ENCODE measurements at places on chromosomes 11 and 22.

DNA sequence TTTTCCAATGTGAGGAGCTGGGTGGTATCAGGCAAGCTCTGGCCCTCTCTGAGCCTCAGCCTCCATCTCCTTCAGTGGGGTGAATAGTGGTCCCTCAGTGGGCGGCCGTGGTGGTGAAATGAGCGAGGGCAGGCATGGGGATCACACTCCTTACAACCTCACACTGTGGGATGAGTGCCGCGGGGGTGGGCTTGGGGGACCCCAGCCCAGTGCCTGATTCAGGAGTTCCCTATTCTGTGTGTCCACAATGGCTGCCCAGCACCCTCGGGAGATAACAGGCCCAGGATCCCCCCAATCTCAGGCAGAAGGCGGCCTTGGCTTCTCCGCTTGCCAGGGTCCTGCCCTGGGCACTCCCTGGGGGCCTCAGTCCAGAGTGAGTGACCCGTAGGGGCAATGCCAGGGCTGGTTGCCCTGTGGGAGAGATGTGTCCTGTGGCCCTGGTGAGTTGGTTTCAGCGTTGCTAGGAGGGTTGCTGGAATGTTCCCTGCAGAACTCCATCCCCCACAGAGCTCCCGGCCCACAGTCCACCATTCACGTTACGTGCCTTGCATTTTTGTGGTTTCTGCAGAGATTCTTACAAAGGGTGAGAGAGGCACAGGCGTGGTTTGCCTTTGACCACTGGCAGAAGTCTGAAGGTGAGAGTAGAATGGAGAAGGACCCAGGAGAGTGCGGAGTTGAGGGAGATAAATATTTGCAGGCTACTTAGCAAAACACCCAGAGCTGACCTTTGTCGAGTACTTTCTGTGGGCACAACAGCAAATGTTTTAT, 2.9 kb downstream of the ALDH3B1 start:
- peak; percentile 99 for DNase-seq

DNA sequence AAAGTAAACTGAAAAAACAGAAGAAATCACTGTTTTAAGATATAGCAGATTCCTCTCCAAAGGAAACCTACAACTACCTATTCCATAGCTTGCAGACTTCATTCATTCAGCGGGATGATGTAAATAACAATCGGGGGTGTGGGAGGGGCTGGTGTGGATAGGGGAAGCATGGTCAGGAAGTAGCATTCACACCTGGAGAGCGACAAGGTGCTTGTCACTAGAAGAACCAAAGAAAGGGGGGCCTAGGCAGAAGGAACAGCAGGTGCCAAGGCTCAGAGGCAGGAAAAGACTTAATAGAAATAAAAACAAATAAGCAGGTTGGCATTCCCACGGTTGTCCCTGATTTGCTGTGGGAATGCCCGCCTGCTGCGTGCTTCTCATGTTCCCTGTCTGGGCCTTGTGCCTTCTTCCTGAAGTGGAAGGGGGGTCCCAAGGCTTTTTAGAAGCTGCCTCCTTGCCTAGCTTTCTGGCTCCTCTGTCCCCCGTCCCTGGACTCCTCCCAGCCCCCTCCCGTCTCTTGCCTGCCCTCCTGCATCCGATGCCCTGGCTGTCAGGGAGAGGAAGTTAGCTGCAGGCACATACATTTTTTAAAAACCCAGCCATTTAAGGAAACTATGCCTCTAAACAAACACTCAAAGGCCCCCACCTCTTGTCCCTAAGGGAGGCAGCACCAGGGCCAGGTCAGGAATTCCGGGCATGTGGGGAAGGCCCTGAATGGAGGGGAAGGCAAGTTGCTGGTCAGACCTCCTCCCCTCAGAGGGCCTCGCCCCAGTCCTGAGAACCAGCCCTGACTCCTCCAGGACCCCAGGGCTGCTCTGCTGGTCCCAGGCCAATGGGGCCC, 54.7 kb upstream of the PRDM11 start:
- no peak for DNase-seq

DNA sequence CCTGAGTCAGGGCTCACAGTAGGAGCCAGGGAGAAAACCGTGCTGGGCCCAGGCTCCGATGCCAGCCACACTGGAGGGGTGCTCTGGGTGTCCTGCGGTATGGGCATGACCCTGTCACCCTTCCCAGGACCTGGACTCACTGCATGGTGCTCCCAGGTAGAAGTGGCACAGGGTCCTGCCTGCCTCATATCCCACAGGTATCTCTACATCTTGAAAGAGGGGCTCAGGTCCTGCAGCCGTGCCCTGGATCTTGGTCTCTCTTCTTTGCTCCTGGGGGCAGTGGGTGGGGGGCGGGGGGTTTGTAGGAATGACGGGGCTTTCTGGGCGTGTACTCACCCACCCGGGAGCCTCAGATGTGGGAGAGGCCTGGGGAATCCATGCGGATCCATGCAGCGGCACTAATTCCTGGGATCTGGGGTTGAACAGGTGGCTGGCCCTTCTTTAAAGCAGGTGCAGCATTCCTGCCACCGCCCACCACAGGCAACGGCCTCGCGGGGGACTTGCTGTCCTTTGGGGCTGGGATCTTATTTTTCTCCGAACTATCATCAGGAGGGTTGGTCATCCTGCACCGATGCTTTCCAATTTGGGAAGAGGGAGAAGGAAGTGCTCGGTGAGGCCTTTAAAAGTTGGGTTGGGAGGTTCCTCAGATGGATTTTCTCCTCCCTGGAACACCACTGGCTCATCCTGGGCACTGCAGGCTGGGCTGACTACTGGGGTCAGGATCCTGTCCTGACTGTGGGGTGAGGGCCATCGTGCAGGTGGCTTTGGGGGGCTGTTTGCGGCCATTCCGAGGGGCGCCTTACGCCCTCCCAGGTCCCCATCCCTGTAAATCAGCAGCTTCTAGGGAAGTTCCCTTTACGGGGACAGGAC, 886.4 kb downstream of the BRD1 start:
- no peak for DNase-seq

GRCh38 chr11:105609832-105610781, at the start of gene GRIA4:
GRIA4 (plus strand) TSS chr11:105610073; CDS start chr11:105610998, 925 bp downstream.
- DNase-seq = peak; percentile 20

- peak; percentile 28 for DNase-seq
Observed at GRCh38 chr11:129828301-129828836, 12.7 kb downstream of the TMEM45B start.

GRCh38 chr22:40121461-40121860, 56.3 kb upstream of the TNRC6B start:
- no peak for DNase-seq

DNA sequence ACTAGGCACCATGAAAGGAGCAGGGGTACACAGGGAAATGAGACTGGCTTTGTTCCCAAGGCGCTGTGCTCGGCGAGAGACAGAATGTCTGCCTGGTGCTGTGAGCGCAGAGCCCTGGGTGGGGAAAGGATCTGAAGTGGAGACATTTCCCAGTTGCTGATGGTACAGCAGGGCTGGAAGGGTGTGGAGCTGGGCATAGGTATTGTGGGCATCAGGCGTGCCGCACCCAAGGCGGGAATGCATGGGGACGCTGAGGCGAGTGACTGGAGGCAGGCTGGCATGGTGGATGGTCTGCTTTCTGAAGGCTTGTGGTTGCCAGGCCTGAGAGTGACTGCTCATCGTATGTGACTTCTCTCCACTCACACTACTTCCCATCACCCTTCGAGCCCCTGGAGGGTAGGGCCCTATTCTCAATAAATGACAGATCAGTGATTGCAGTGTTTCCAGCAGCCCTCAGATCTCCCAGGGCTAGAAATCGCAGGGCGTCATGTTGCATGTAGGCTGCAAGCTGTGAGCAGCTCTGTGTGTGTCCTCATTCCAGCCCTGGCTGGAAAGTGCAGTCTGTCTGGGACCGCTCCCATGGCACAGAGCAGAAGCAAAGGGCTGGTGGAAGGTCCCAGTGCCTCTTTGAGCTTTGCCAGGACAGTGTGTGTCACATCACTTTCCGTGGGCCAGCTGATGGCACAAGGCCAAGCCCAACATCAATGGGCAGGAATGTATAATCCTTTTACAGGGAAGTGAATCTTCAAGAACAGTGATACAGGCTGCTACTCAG, 67.7 kb downstream of the TBC1D22A start:
- no peak for DNase-seq

DNA sequence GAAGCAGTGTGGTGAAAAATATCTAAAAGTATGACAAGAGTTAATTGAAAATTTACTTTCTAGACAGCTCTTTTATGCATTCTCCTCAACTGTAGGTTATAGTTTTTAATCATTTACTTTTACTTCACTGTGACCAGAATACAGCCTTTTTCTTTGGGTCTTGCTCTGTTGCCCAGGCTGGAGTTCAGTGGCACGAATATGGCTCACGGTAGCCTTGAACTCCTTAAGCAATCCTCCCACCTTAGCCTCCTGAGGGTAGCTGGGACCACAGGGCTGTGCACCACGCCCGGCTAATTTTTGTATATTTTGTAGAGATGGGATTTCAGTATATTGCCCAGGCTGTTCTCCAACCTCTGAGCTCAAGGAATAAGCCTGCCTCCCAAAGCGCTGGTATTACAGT, 5.3 kb downstream of the SC5D start:
- no peak for DNase-seq

- no peak for DNase-seq
Observed at GRCh38 chr11:66055021-66055420, 2.9 kb downstream of the SF3B2 start.

GRCh38 chr22:19590696-19591095, 66.5 kb upstream of the CLDN5 start:
- DNase-seq = no peak

DNA sequence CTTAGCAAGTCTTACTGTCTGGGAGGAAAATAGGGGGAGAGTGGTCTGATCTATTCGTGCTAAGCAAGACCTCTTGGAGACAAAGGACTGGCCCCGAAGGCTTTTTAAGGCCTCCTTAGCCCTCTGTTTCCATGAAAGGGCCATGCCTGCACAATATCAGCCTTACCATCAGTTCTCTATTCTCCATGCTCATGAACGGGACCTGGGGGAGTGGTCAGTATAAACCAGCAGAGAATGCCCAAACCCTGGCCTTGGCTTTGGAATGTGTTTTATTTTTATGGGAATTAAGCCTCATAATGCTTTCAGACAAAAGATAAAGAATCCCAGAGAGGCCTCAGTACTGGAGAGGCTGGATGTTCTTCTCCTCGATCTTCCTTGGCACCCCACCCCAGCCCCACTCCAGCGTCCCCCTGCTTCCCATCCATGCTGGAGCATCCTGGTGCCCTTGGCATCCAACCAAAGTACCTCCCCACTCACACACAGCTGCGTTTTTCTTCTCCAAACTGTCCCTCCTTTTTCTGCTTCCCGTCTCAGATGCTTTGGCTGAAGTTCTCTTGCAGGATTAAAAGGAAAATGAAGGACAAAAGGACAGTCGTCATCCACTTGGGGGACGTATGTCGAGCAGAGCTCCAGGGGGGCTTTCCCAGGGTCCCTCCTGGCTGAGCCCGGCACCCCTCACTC, 18.6 kb downstream of the FXYD6 start:
- DNase-seq = no peak

- DNase-seq = no peak
Observed at GRCh38 chr11:129426776-129427175, 51.1 kb downstream of the BARX2 start.

GRCh38 chr11:46348566-46349401, 1.5 kb downstream of the DGKZ start:
- DNase-seq = no peak

- DNase-seq = peak; percentile 7
Observed at GRCh38 chr22:50030297-50031188, 18.0 kb upstream of the IL17REL start.

DNA sequence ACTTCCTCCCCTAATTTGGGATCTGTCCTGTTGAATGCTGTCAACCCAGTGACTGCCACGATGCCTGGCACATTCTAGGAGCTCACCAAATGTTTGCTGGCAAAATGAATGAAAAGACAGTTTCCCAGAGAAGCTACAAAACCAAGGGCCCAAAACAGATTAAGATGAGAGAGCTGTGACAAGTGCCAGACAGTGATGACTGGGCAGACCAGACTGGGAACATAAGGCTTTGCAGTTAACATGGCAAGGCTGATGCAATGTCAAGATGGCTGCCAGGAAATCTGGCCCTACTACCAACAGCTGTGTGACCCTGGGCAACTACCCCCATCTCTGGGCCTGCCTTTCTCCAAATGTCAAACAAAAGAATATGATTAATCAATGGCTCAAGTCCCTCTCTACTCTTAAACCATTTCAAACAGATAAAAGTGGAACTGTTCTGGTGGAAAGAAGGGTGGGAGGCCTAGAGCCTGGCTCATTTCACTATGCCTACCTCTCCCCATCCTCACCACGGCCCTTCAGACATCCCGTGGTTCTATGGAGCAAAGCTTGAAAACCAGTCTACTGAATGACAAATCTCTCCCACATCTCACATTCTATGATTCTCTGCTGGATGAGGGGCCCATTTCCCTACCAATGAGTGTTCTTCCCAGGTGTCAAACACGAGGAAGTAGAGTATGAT, 12.8 kb downstream of the AP1B1 start:
- no peak for DNase-seq

DNA sequence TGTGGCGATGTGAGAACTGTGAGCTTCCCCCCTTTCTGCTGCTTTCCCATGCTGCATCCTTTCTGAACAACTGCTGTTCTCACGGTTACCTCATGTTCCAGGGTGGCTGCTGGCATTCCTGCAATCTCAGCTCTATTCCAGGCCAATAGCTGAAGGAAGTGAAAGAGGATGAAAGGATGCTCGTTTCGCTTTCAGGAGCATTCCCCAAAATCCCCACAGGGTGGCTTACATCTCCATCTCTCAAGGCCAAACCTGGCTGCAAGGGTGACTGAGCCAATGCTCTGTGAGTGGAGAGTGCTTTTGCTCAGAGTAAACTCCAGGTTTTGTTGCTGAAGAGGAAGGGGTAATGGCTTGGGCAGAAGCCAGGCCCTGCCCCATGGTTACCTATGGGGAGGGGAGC, 848.2 kb downstream of the BRD1 start:
- DNase-seq = no peak

GRCh38 chr11:118417801-118418200, 16.4 kb downstream of the ATP5MG start:
- DNase-seq = peak; percentile 54

DNA sequence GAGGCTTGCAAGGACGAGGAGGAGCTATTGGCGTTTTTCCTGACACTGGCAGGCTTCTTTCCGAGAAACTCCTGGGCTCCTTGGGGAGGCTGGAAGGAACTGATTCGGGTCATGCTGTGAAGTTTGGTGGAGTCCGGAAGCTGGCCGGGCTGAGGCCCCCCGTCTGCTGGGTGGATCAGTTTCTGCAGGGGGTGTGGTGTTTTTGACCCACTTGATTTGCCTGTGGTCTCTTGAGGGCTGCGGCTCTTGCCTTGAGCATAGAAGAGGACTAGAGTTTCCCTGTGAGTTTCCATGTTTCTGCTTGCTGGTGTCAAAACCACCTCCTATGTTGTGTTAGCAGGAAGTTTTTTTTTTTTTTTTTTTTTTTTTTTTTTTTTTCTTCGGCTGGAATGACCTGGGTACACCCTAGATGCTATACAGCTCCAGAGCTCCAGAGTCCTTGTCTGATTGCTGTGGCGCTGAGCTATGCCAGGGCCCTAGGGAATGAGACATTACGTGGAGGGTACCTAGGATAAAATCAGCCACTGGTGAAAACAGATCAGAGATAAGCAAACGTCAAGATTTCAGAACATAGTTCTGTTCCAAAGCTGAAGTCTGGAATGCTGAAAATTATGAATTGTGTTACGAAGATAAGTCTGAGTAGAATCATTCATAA, 728 bp downstream of the TBC1D22A start:
- no peak for DNase-seq
